ENCODE measurements at places on chromosomes 2 and 18.

- DNase-seq: no peak
Measured at GRCh38 chr2:28702415-28702861, 49.2 kb upstream of the PPP1CB start.

DNA sequence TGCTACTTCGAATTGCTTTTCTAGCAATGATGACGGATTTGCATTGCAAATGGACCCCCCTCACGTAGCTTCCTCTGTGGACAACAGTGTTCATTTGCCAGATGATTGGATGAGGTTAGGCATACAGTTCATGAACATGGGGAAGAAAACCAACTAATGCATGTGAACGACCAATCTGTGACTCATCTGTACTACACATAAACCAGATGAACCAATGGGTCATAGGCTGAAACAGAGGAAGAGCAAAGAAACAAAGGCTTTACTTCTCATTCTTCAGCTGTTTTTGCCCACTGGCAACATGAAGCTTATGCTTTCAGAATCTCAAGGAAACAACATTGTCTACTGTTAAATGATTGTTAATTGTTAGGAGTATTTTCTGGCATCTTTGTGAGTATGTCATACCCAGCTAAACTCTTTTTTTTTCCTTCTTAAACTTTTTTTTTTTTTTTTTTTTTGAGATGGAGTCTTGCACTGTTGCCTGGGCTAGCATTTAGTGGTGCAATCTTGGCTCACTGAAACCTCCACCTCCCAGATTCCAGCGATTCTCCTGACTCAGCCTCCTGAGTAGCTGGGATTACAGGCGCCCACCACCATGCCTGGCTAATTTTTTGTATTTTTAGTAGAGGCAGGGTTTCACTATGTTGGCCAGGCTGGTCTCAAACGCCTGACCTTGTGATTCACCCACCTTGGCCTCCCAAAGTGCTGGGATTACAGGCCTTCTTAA lies 35.5 kb downstream of the EFEMP1 start:
- no peak for DNase-seq

DNA sequence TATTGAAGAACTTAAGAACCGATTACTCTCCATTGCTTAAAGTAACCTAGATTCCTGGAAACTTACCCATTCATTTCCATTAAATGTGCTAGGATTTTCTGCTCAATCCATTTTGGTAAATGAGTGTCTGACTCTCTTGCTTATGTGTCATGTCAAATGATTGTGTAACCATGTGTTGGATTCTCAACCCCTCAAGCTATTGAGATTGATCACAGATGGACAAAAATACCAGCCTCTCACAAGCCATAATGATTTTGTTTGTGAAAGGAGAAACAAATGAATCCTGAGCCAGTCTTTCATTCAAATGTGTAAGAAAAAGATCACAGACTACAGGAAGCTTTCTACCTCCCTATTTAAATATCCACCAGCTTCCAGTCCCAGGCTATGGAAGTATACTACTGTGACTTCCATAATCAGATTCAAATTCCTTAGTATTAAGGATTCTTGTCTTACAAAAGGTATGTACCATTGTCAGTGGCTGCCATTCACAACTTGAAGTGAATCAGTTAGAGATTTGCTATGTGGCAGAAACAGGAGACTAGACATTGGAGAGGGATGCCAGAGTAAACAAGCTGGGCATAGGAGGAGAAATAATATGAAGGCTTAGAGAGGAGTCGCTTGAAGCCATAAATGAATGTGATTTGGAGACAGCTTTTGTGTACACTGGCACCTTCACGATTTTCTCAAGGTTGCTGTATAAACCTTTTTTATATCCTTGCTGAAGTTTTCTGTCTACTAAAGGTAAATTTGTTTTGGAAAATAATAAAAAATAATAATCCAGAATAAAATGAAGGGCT lies 498.5 kb upstream of the SETBP1 start:
- DNase-seq: no peak

- peak; percentile 12 for DNase-seq
Measured at GRCh38 chr2:950080-950966, at the start of gene SNTG2. SNTG2 (plus strand) TSS chr2:950849; CDS start chr2:950997, 148 bp downstream.

DNA sequence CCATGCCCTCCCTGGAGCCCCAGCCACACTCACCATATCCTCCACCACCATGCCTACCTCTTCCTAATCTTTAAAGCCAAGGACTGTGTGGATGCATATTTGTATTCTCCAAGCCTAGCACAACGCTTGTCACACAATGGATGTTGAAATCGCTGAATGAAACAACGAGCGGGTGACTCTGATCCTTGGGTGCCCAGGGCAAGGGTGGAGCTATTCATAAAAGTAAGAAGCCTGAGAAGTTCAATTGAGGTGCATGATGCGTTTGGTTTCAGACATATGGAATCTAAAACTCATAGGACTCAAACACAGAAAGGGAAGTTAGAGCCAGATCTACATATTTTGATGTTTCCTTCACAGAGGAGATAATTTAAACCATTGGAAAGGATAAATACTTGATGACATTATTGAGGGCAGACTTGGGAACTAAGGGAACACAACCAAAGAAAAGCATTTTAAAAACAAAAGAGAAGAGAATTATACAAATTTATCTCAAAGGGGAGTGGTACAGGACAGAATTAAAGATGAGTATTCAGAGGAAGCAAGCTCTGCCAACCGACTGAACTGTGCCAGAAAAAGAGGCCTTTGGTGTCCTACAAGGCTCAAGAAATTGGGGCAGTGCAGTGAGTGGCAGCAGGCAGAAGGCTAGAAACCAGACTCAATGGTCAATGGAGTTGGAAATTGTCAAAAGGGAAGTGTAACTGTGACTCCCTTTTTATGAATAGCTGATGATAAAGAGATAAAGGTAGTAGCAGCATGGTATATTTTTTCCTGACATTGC lies 200.6 kb upstream of the NCKAP5 start:
- DNase-seq: no peak

DNA sequence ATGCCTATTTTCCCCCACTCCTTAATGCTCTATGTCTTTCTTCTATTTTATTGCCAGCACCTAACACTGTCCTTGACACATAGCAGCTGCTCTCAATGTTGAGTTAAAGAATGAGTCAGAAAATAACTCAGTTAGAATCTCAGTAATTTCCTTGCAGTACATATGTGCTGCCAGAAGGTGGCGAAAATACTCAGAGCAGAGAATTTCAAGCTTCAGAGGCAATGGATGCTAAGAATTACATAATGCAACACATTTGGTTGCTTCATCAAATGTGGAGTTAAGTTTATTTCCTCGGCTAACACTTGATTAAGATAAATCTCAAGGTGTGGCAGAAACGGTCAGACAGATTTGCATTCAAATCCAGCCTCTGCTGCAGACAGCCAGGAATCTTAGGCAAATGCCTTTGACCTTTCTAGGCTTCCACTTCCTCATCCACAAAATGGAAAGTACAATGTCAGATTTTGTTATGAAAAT lies 105.6 kb downstream of the VSNL1 start:
- no peak for DNase-seq

DNA sequence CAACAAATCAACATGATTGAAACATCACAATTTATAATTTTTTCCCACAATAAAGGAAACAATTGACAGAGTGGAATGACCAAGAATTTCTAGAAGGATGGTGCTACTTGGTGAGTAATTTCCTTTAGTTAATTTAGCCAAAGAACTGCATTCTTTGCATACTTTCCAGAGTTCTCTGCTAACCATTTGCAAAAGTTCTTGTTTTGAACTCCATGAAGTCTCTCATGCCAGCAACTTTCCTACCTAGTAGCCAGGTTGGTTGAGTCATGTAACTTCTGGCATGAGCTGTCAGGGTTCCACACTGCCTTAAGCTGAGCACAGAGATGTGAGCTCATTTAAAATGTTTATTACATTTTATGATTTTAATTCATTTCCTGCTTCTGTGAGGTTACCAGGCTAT lies 539.6 kb downstream of the PID1 start:
- no peak for DNase-seq

DNA sequence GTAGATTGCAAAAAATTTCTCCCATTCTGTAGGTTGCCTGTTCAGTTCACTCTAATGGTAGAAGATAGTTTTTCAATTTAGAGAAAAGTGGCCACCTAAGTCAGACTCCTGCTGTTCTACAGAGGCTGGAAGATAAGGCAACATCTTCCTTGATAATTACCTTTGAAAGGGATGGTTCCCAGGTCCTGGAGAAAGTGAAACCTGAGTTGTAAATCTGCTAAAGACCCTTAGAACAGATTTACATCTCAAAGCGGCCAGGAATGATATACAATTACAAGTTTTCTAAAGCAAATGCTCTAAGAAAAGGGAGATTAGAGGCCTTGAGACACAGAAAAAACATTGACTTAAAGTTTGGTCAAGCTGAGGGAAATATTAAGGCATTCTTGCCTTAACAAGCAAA lies 1350.2 kb upstream of the FAM98A start:
- no peak for DNase-seq

- no peak for DNase-seq
Measured at GRCh38 chr2:157789256-157789655, 86.9 kb downstream of the ACVR1 start.

GRCh38 chr2:34004936-34005335 lies 405.8 kb upstream of the FAM98A start:
- DNase-seq: no peak

DNA sequence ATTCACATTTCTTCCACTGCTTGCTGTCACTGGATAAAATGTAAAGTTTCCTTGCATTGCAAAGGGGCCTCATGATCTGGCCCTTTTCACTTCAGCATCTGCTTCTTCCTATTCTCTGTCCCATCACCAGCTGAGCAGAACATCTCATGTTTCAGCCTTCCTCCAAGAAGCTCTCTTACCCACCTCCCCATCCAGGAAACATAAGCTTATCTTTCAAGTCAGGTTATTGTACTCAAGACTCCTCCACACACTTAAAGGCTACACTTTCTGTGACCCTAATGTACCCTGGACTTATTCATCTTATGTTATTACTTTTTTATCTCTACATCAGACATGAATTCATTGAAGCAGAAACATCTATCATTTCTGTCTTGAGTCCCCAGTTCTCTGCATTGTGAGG lies 230.5 kb downstream of the PMAIP1 start:
- DNase-seq: no peak

GRCh38 chr2:105843476-105844374 lies 99.0 kb downstream of the NCK2 start:
- no peak for DNase-seq

- DNase-seq: no peak
Measured at GRCh38 chr2:189013031-189013430, 38.9 kb downstream of the COL3A1 start.

GRCh38 chr18:3722649-3723433 lies 272.9 kb downstream of the TGIF1 start:
- no peak for DNase-seq

GRCh38 chr2:176582990-176583481 lies 313.8 kb downstream of the MTX2 start:
- DNase-seq: no peak

DNA sequence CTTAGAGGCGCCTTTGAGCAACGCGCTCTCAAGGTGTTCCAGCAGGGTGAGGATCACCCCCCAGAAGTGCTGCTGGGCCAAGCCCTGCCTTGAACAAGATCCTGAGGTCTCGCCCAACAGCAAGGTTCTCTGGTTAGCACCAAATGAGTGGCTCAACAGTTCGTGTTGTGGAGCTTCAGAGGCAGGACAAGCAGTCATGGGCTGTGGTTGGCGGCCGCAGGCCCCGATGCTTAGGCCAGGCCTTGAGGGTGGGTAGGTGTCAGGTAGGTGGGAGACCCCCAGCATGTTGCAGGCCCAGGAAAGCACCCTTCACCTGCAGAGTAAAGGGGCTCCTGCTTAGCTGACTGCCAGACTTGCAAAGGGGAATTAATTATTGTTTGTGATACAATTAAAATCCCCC lies 70.2 kb upstream of the FOSL2 start:
- DNase-seq: no peak

DNA sequence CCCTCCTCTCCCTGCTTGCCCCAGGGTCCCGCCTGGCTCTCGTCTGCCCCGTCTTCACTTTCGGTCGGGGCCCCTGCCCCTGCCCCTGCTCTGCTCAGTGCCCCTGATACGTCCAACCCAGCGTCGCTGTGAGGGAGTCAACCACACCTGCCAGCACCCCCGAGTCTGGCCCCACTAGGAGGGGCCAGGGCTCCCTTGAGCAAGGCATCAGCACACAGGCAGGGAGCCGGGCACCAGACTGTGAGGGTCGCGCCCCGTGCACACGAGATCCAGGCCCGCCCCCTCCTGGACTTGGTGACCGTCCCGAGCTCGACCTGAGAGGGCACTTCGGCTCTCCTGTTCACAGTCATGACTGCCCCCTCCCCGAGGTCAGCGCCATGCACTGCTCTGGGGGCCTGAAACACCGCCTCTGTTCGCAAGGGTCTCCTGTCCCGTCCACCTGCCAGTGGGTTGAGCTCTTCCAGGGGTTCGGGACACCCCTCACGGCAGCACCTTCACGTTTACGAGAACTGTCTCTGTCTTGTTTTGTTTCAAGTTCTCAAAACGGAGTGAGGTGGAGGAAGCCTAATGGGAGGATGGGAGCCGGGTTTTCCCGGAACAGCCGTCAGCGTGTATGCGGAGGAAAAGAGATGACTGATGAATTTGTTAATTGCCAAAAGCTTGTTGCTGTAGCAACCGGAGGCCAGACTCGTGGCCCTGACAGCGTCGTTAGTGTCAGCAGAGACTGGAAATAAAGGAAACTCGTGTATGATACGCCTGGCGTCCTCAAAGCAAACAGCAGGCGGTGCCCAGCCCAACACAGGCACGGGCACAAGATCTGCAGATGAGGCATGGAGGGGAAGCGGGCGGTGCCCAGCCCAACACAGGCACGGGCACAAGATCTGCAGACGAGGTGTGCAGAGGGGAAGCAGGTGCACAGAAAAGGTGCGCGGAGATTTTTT lies 48.2 kb upstream of the KCNG2 start:
- DNase-seq: no peak

- DNase-seq: no peak
Measured at GRCh38 chr18:57220480-57220879, 73.6 kb downstream of the BOD1L2 start.

DNA sequence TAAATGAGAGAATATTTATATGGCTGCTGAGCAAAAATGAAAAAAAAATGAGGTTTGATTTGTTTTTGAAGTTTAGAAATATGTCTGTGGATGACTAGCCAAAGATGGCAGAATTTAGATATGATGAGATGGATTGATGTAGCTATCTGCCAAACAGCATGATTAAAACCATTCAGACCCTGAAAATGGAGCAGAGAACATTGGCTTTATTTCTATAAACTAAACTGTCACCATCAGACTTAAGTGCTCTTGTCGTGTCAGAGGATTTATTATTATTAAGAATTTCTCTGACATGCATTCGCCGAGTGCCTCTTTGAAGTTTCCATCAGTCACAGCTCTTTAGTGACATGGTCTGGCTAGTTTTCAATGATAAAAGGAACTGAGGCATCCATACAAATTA lies 151.7 kb downstream of the LRRTM4 start:
- DNase-seq: no peak

GRCh38 chr2:152826581-152827279 lies 108.3 kb downstream of the ARL6IP6 start:
- no peak for DNase-seq

DNA sequence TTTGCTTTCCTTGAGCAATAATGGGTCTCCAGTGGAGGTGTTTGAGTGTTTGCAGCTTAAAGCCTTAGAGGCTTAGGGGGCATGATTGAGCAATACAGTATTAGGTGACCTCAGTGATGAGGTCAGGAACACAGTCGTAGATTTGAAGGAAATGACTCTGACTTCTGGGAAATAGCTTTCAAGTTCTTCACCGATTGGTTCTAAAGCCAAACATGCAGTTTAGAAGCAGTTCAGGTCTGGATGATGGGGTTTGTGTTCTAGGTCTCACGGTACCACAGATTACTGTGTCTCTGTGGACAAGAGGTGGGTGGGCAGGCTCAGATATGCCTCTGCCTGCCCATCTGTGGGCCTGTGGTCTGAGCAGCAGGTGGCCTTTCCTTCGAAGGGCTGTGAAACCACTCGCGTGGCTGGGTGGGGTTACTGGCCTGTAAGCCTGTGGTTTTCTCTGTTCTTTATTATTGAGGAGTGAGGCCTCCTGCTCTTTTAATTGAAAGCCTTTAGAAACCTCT lies 7.8 kb downstream of the MTHFD2 start:
- DNase-seq: no peak

Data from activated naive CD4-positive, alpha-beta T cell (primary cell).